Activated CD8-positive, alpha-beta T cell treated with anti-CD3 and anti-CD28 coated beads, Interleukin-2, amount 10 ng/mL, durations not matched to agents 7 days and 5 days (primary cell): ENCODE measurements at places on chromosomes 13 and 19.

- DNase-seq, result no peak
Observed at GRCh38 chr13:61486496-61486895, 70.8 kb upstream of the PCDH20 start.

DNA sequence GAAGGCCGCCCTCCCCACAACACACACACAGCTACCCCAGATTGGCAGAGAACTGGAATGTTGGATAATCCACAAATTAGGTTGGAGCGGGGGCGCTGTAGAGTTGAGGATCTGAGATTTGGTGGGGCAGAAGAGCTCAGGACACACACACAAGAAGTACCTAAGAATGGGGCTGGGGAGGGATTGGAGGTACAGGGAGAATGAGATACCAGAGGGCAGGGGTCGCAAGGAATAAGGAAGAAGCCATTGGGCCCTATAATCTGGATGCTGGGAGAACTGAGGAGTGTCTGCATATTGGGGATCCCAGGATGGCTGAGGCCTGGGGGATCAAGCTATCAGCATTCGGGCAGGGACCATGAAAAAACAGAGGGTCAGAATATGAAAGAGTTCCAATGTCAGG lies 11.5 kb downstream of the SYT3 start:
- no peak for DNase-seq

DNA sequence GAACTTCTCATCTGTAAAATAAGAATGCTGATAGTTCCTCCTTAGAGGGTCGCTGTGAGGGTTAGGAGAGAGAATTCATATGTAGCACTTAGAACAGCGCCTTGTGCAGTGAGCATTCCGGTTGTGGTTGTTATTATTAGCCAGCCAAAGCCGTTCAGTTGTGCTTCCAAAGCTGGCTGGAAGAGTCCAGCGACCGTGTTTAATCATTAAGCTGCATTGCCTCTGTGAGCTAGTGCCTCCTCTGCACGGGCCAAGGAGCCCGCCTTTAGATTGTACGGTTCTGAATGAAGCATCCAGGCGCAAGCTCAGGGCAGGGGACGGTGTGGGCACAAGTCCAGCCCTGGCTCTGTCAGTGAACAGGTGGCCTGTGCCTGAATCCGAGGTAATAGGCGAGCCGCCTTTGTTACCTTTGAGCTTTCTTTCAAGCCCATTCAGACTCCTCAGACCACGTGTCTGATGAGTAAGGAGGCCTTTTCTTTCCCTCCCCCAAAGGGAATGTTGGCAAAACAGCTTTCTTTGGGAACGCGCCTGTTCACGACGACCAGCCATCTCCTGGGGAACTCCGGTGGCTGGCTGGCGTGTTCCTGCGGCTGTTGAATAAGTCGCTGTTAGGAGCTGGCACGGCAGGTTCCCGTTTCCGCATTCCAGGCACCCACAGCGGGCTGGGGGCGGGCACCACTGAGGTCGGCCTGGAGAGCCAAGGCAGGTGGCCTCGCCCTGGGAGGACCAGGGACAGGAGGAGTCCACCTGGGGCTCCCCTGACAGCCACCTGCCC lies 25.1 kb downstream of the SIPA1L3 start:
- DNase-seq, result no peak

- DNase-seq, result no peak
Observed at GRCh38 chr19:34818270-34818669, 45.3 kb upstream of the ZNF599 start.

DNA sequence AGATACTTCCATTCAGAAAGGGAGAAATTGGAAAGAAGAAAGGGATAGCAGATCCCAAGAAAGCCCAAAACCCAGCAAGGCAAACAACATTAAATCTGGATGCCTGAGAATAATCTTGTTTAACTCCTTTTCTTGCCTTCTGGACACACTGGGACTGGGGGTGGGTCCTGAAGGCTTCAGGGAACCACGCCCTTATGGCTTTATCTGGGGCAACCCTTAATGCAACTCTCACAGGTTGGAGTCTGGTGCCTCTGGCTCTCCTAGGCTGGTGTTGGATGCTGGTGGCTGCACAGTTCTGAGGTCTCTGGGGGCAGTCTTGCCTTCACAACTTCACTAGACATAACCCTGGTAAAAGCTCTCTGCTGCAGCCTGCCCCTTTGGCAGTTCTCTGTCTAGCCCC lies 27.9 kb downstream of the PAN3 start:
- no peak for DNase-seq

DNA sequence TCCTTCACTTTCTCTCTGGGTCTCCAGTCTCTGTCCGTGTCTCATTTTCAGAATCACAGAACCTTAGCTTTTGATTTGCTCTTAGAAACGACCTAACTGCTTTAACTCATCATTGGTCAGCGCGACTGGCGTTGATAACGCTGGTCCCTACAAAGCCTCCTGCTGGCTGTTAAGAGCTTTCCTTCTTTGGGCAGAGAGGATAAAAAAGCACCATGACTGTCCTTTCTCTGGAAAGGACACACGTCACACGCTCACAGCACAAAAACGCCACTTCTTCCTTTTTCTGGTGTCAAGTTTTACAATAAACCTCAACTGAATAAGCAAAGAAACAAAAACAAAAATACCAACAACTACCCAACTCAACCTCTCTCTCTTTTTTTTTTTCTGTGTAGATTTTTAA lies 1.7 kb upstream of the KLK12 start:
- no peak for DNase-seq

GRCh38 chr19:5844456-5845433 lies 5.2 kb upstream of the FUT6 start:
- no peak for DNase-seq

GRCh38 chr13:100108913-100109507 lies 20.1 kb downstream of the PCCA start:
- no peak for DNase-seq

GRCh38 chr19:43731846-43732245 lies 16.0 kb downstream of the IRGC start:
- DNase-seq, result no peak

- DNase-seq, result no peak
Observed at GRCh38 chr13:104608331-104608730, 1542.1 kb upstream of the SLC10A2 start.

- no peak for DNase-seq
Observed at GRCh38 chr13:29483211-29483610, 112.3 kb downstream of the SLC7A1 start.

DNA sequence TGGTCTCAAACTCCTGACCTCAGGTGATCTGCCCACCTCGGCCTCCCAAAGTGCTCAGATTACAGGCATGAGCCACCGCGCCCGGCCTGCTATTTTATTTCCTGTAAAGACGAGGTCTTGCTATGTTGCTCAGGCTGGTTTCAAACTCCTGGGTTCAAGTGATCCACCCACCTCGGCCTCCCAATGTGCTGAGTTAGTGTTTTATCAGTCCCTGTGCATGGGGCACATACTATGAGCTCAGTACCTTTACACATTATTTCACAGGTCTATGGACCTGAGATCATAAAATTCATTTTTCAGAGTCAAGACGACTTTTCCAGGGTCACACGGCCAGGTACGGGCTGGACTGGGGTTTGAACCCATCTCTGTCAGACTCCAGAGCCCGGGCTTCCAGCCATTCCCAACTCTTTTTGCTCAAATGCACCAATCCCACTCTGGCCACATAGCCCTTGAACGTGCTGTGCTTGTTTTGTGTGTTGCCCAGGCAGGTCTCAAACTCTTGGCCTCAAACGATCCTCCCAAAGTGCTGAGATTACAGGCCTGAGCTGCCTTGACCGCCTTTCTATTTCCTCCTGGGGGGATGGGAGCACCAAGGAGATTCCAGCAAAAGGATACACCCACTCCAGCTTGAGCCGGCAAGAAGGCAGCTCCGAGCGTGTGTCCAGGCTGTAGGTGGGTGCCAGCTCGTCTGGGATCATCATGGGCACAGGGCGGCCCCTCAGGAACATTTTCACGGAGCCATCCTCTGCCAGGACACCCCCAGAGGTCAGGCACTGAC lies 1.1 kb downstream of the EML2 start:
- no peak for DNase-seq

- no peak for DNase-seq
Observed at GRCh38 chr19:6730941-6731670, 6.3 kb downstream of the GPR108 start.

DNA sequence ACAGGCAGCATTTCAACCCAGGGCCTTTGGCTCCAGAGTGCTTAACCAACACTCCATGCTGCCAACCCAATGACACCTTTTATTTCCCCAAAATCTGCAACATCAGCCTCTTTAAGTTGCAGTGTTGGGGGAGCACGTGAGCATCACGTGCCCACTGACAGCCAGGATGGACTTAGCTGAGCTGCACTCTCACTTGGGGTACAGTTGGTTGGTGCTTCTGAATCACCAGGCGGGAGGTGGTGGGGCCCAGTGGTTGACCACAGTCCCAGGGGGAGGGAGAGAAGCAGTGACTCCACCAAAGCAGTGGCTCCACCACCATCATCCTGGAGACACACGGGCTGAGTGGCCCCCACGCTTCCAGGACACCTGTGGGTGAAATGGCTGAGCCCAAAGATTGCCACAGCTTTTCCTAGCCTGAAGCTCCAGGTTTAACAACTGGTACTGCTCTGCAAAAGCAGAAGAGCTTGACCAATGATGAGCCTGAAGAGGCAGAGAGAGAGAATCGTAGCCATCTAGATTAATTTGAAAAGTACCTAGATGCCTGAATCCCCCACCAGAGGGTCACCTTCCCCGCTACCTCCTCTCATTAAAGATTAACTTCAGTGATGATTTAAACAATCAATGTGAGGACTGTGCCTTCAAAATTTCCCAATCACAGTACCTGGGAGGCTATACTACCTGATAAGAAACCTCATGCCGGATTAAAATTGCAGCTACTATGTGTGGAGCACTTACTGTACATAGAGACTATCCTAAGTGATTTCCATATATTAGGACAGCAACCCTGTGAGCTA lies 193.8 kb downstream of the FOXO1 start:
- DNase-seq, result no peak

GRCh38 chr19:11142528-11143171 lies 12.9 kb downstream of the SPC24 start:
- no peak for DNase-seq

GRCh38 chr13:90047600-90047999 lies 1299.9 kb upstream of the MIR17HG start:
- DNase-seq, result no peak

- peak; percentile 67 for DNase-seq
Observed at GRCh38 chr19:8585894-8586750, 8.9 kb upstream of the MYO1F start.

DNA sequence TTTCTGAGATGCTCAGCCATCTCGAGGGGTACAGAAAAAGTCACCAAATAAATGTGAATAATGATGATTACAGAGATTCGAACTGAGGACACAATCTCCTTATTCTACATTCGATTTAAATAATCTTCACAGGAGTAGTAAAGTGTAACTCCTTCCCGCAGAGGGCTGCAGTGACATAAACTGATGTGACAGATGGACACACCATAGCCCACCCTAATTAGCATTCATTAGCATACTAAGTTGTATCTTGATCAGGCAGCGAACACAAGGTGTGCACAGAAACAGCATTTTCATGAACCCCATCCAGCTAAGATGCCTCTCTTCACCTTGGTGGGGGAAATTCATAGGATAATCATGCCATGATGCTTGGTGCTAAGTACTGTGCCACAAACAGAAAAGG lies 83.0 kb downstream of the TNFSF11 start:
- DNase-seq, result no peak

- no peak for DNase-seq
Observed at GRCh38 chr13:78024996-78025395, 106.4 kb upstream of the EDNRB start.

- DNase-seq, result no peak
Observed at GRCh38 chr13:85997587-85997986, 198.4 kb upstream of the SLITRK6 start.

- DNase-seq, result peak; percentile 21
Observed at GRCh38 chr19:31110336-31110735, 238.9 kb downstream of the TSHZ3 start.

DNA sequence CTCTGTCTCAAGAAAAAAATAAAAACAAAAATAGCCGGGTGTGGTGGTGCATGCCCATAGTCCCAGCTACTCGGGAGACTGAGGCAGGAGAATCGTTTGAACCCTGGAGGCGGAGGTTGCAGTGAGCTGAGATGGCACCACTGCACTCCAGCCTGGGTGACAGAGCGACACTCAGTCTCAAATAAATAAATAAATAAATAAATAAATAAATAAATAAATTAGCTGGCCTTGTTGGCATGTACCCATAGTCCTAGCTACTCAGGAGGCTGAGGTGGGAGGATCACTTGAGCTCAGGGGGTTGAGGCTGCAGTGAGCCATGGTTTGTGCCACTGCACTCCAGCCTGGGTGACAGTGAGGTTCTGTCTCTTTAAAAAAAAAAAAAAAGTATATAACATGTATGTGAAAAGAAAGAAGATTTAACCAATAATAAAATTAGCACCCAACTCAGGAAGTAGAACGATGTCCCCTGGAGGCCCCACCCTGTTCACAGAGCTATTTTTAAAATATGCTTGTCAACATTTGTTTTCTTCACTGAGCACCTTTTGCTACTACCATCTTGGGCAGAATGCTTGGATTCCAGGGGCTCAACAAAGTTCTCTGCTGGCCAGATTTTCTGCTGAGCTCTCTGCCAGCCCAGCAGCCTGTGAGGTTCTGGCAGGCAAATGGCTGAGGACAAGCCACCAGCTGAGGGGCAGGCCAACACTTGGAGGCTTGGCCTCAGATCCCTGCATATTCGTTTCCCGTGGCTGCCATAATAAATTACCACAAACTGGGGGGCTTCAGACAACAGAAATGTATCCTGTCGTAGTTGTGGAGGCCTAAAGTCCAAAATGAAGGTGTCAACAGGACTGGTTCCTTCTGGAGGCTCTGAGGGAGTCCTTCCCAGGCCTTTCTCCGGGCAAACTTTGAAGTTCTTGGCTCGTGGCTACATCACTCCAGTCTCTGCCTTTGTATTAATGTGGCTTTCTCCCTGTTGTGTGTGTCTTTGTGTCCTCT lies 5.2 kb downstream of the SLC25A42 start:
- DNase-seq, result no peak

- DNase-seq, result no peak
Observed at GRCh38 chr19:14683439-14683838, 6.4 kb upstream of the ZNF333 start.

GRCh38 chr19:15231271-15231670 lies 977 bp downstream of the EPHX3 start:
- no peak for DNase-seq

- DNase-seq, result no peak
Observed at GRCh38 chr19:51142119-51142518, at the start of gene SIGLEC7. TSS of gene SIGLEC7 (plus strand) at chr19:51142301. CDS start at chr19:51142370, 69 bp downstream.

GRCh38 chr13:97300871-97301270 lies 78.7 kb downstream of the MBNL2 start:
- DNase-seq, result no peak
